ENCODE measurements at places on chromosomes 11 and 22. TPM values are rescaled to one million over a fixed set of nuclear protein-coding genes. Genes with fewer than 3 reads are reported as not detected.

MRGPRX4 gene
- not detected for polyA plus RNA-seq

PHLDA2 gene
- polyA plus RNA-seq = 66.0 TPM

SCUBE2 gene
- polyA plus RNA-seq = 1.3 TPM

MPZL3 gene
- polyA plus RNA-seq = 0.72 TPM

OR51B2 gene
- polyA plus RNA-seq = not detected

MYH9 gene
- polyA plus RNA-seq = 287 TPM

HSPB2 gene
- polyA plus RNA-seq = 8.4 TPM

KRTAP5-9 gene
- not detected for polyA plus RNA-seq

WDR74 gene
- polyA plus RNA-seq = 33.6 TPM

KCTD14 gene
- 0.85 TPM for polyA plus RNA-seq

FAM76B gene
- polyA plus RNA-seq = 8.0 TPM

CXCR5 gene
- polyA plus RNA-seq = not detected

SERPING1 gene
- 319 TPM for polyA plus RNA-seq

FOLR3 gene
- polyA plus RNA-seq = 1.8 TPM

CDON gene
- polyA plus RNA-seq = 2.7 TPM

ISX gene
- polyA plus RNA-seq = not detected

MMP7 gene
- polyA plus RNA-seq = not detected

ANKK1 gene
- not detected for polyA plus RNA-seq

KAT5 gene
- 29.5 TPM for polyA plus RNA-seq

NELL1 gene
- not detected for polyA plus RNA-seq

DENND6B gene
- 6.1 TPM for polyA plus RNA-seq

GLYATL1B gene
- not detected for polyA plus RNA-seq

DERL3 gene
- 0.76 TPM for polyA plus RNA-seq

ATM gene
- polyA plus RNA-seq = 16.5 TPM

SCO2 gene
- 15.0 TPM for polyA plus RNA-seq

C11orf97 gene
- not detected for polyA plus RNA-seq

C22orf31 gene
- polyA plus RNA-seq = not detected

AMPD3 gene
- 3.3 TPM for polyA plus RNA-seq

CHRNA10 gene
- polyA plus RNA-seq = 0.28 TPM

OR51B4 gene
- not detected for polyA plus RNA-seq

CTNND1 gene
- 66.9 TPM for polyA plus RNA-seq

OR4A16 gene
- polyA plus RNA-seq = not detected

BEST1 gene
- 3.1 TPM for polyA plus RNA-seq

All from GM23248 (cell line).